ENCODE measurements at places on chromosomes 2 and 18.

DNA sequence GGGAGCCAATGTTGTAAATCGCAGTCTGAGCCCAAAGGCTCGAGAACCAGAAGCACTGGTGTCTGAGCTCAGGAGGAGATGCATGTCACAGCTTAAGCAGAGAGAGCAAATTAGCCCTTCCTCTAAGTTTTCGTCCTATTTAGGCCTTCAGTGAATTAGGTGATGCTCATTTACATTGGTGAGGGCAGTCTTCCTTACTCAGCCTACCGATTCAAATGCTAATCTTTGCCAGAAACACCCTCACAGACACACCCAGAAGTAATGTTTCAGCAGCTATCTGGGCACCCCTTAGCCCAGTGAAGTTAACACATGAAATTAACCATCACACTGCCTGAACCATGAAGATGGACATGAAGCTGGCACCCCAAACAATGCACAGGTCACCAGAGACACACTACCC is 385.1 kb downstream of the STK39 start:
- no peak for DNase-seq

DNA sequence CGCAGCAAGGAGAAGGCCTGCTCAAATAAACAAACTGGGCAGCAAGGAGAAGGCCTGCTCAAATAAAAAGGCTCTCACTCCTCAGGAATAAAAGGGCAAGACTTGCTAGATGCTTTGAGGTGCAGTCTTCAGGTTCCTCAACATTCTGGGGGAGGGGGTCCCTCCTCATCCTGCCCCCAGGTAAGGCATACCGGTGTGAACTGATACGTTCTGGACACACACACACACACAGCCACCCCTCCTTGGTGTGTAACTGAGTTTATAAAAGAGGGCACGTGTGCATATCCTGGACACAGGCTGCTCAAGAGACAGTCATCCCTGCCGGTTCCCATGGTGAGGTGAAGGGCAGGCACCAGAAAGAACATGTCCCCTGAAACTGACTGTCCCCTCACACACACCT is 4.5 kb downstream of the TEX261 start:
- DNase-seq, result no peak

DNA sequence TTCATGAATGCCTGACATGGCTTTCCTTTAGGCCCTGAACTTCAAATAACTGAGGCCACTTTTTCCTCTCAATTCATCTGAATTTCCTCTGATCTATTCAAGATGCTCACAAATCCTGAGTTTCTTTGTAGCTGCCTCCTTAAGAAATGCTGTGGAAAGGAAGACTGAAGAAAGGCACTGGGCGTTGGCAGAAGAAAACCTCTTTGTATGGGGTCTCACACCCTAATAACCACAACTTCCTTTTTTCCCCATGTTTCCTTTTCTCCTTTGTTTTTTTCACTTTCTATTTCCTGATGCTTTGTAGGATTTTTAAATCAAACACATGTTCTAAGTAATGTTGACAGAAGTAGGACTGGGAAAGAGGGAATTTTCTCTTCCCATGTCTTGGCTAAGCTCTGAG is 447.4 kb downstream of the CMPK2 start:
- no peak for DNase-seq

GRCh38 chr2:62854600-62855514 is 149.3 kb downstream of the EHBP1 start:
- DNase-seq, result no peak

DNA sequence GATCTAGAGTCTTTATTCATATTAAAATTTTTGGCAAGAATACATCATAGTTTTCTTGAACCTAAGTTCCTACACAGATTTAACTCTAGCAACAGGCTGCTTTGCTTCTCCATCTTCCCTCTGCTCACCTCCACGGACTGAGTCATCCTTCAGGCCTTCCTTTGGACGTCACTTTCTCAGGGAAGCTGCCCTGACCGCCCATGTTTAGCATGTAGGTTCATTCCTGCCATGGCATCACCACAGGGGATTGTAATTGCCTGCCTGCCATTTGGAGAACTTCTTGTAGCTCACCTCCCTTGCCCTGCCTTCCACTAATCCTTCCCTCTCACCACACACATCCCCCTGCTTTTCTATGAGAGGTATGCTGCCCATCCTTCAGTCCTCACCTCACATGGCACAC is 43.9 kb upstream of the B3GNT2 start:
- DNase-seq, result no peak

- DNase-seq, result peak; percentile 10
Observed at GRCh38 chr18:741931-742512, 29.6 kb upstream of the ENOSF1 start.

GRCh38 chr2:137770166-137770565 is 194.1 kb upstream of the HNMT start:
- no peak for DNase-seq

GRCh38 chr2:74583504-74583903 is 29.0 kb downstream of the DOK1 start:
- no peak for DNase-seq

DNA sequence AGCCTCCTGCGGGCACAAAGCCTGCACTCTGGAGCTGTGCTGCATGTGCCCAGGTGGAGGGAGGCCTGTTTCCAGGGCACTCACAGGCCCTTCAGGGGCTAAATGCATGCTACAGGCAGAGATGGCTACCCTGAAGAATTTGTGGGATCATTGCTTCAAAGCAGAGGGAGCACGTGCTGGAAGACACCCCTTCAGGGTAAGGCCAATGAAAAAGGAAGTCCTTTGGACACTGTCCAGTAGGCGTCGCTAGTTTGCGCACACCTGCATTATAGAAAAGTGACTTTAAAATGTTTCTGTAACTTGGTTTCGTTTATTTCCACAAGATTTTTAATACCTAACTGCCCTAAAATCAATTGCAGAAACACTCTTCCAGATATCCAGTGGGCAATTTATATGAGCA is 325.3 kb downstream of the ZNF516 start:
- DNase-seq, result no peak

DNA sequence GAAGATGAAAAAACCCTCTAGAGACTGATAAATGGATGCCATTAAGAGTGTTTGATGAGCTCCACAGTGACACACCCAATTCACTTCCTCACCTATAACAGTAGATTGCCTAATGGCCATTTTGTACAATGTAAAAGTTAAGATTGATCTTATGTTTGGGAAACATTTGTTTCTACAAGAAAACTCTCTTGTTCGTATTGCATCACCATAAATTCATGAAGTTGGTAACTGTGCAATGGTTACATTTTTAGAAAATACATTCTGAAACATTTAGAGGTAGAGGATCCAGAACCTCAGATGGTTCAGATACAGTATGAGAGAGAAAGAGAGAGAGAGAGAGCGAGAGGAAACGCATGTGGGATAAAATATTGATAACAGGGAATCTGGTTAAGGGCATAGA is 31.8 kb downstream of the DAPL1 start:
- no peak for DNase-seq

GRCh38 chr18:70398076-70398475 is 109.2 kb downstream of the SOCS6 start:
- DNase-seq, result no peak

DNA sequence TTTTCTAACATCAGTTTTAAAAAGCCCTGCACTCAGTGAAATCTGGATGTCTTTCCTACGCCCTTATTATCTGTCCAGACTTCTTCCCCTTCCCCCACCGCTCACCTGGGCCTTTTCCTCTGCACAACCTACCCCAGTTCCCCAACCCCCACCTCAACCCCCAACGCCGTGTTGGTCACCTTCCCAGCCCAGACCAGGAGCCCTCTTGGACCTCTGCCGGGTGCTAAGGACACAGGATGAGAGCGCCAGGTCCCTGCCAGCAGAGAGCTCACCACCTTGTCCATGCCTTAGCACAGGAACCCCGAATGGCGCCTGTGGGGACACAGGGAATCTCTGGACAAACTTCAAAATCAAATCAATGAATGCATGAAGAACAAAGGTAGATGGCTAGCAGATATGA is 966 bp upstream of the RBM43 start:
- DNase-seq, result no peak

- DNase-seq, result no peak
Observed at GRCh38 chr2:121066526-121066925, 218.5 kb downstream of the TFCP2L1 start.

GRCh38 chr2:109517118-109517889 is 96.5 kb downstream of the SEPTIN10 start:
- no peak for DNase-seq

DNA sequence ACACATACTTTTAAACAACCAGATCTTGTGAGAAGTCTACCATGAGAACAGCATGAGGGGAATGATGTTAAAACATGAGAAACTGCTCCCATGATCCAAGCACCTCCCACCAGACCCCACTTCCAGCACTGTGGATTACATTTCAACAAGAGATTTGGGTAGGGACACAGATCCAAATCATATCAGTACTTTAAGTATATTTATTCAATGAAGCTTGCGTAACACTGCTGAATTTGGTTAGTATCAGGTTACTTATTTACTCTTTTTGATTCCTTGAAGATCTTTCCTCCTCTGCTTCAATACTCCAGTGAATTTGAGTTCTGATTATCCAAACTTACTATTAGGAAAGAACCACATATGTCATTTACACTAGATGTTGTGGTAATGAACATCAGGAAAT is 418.6 kb downstream of the PIK3C3 start:
- DNase-seq, result no peak

DNA sequence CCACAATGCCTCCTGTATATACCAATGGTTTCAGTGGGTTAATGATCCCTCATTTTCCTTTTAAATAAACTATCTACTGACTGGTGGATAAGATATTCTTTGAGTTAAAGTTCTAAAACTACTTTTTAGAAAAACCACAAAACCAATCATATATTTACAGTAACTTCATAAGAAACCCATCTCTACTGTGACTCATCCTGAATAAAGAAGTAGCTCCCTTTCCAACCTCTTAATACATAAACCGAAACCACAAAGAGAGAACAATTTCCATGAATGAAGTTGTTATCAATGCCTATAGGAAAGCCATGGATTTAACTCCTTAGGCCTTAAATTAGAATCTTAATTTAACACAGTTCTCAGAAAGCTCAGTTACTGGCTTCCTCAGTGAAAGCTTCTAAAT is 227.0 kb upstream of the SMAD7 start:
- DNase-seq, result no peak

DNA sequence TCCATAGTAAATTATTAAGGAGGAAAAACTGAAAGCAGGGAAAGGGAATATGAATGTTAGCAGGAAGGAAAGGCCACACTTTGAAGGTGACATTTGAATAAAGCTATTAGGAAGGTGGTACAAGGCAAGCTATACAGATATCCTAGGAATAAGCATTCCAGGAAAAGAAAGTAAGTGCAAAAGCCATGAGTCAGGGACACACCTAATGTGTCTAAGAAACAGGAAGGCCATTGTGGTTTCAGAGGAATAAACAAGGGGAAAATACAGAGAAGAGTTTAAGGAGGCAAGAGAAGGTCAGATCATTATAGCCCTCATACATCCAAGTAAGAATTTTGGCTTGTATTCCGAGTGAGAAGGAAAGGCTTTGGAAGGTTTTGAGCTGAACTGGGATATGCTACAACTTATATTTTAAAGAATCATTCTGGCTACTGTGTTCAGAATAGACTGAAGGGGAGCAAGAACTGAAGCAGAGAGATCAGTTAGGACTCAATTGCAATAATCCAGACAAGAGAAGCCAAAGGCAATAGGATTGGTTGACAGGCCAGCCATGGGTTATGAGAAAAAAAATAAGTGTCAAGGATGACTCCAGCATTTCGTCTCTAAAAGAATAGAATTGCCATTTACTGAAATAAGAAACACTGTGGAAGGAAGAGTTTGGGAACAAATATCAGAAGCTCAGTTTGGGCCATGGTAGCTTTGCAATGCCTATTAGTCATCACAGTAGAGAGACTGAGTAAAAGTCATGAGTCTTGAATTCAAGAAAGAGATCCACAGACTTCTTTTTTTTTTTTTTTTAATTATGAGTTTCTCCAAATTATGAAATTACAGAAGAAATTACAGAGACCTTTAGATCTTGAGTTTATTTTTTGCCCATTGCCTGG is 11.3 kb downstream of the RAD51AP2 start:
- DNase-seq, result no peak

DNA sequence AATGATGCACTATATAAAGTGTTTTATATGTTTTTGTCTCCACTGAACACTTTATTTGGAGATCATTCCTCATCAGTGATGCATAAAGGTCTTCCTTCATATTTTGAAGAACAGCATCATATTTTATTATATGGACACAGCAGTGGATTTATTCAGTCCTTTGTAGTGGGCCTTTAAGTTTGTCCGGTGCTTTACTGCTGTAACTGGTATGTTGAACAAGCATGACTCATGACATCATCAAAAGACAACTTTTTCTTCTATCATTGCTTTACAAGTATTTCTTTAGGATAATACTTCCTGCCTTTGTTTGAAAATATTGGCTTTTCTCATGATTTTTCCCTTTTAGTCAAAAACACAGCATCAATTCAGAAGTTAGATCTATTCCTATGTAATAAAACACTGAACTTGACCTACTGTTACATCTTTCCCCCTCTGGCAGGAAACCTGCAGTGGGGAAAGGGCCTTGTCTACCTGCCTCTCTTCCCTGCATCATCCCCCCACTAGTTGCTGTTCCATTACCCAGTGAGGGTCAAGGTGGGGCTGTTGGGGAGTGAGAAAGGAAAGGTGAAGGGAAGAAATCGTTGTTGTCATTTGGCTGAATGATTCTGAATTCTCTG is 241.2 kb downstream of the CYP26B1 start:
- DNase-seq, result no peak

- no peak for DNase-seq
Observed at GRCh38 chr2:51410331-51410730, 378.4 kb upstream of the NRXN1 start.

DNA sequence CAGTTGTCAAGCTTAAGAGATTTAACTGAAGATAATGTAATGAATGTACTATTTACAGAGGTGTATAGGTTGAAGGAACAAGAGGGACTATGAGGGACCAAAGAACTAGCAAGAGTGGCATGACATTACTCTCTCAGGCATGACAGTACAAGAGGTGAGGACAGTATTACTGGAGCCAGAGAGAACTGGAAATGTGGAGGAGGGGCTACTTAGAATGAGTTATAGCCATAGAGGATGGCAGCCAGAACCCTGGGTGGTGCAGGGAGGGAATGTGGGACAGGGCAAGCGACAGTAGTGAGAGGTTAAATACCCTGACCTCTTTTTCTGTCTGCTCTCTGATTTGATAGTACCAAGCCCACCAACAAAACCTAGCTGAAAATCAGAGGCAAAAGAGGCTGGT is 122.6 kb upstream of the UGP2 start:
- DNase-seq, result no peak

GRCh38 chr2:115942800-115943199 is 1500.4 kb downstream of the DPP10 start:
- no peak for DNase-seq

GRCh38 chr18:1604751-1605150 is 700.1 kb downstream of the ADCYAP1 start:
- DNase-seq, result no peak
